DND-41 (cell line): ENCODE measurements at places on chromosomes 16 and 17.

- DNase-seq = no peak
Observed at GRCh38 chr17:57911834-57912673, 43.2 kb downstream of the CUEDC1 start.

DNA sequence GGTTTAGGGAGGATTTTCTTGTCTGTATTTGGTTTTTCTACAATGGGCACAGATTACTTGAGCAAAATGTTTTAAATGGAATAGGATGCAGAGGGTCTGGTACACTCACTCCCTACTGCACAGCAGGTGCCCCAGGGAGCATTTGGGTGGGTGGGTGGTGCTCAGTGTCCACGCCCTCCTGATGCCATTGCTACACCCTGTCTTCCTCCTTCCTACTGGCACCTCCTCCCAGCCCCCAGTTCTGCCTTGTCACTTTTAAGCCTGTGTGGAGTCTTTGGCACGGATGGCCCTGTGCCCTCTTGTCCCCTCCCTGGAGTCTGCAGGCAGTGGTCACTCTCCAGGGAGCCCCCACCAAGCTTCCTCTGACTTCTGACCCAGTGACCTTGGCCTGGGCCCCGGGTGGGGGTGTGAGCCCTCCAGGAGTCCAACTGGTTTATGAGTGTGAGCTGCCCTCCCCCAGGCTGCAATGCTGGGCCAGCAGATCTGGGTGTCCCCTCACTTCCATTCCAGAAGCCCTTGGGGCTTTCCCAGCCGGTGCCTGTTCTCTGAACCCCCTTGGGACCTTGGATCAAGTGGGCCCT is 15.5 kb downstream of the LLGL2 start:
- no peak for DNase-seq

DNA sequence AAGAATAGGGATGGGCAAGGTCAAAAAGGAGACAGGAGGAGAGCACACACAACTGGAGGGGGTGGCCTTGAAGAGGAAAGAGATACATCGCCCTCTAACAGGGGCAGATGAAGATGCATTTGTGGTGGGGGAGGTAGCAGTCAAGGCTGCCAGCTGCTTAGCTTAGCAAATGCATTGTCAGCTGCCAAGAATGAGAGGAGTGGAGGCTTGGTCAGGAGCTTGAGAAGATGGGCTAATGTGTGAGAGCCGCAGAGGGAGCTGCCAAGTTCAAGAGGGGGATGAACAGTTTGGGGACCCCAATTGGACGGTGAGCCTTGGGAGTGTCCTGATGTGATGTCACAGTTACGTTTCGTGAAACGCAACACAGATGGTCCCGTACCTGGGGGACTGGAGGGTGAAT is 28.9 kb upstream of the GNA13 start:
- DNase-seq = no peak

DNA sequence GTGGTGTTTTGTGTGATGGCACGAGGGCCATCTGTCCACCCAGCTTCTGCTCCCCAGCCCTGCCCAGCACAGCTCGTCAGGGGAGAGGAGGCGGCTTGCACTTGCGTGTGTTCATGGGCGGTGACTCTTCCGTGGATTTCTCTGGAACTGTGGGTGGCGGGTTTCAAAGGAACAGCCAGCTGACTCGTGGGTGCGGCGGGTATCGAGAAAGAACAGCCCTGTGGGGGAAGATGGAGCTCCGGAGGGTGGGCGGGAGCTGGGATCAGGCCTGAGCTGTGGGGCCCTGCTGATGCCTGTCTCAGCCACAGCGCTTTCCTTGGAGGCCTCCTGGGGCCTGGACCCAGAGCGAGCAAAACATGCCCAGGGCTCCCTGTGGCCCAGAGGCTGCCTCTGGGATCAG is 13.2 kb downstream of the NAGPA start:
- DNase-seq = no peak

DNA sequence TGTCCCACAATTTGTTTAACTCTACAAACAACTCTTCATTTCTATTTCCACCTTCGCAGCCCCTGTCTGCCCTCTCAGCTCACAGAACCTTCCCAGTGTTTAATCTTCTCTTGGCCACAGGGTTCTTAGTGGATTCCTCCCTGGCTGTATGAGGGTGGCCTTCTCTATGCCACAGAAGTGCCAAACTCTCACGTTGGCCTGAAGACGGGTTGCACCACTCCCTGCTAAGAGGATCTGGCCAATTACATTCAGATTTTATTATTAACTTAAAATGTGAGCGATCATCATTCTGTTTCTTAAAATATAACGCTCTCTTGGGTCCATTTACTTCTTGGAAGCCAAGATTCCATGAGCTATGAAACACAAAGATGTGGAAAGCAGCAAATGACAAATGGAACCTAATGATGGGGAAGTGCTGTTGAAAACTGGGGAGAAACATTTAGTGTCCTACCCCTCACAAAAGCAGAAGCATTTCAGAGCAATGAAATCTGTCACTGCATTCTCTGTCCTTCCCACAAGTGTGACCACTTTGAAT is 91.3 kb upstream of the NOG start:
- DNase-seq = no peak

GRCh38 chr16:8831450-8831849 is 33.8 kb downstream of the PMM2 start:
- DNase-seq = no peak

GRCh38 chr17:9239793-9240658 is 218.7 kb downstream of the NTN1 start:
- peak; percentile 51 for DNase-seq

DNA sequence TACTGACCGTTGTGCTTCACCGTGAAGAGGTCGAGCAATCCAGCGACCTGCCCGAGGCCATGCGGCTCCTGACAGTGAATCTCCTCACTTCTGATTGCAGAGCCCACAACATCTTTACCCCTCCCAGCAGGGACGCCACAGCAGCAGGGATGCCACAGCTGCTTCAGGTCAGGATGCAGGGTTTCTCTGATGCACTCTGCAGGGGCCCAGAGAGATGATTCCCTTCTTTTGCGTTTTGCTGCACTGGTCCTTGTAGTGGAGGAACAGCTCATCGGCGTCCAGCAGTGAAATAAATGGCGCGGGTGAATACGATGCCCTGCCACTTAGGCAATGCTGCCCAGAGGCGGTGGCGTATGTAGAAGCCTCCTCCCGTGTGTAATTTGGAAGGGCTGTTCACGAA is 5.6 kb downstream of the KIAA0513 start:
- no peak for DNase-seq

DNA sequence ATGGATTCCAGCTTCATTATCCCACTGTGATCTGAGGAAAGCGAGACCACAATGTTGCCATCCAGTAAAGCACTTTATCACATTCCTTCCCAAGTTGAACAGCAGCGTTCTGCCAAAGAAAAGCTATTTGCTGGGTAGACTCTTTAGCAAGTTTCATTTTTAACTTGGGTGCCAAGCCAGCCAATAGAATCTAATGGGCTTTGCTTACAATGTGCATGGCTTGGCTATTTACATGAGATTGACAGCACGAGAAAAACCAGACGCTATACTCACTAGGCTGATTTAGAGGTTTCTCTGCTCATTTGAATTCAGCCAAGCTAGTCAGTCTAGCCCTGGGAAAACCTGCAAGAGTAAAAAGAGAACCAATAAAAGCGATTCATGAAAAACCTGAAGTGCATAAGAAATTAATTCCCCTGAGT is 108.9 kb downstream of the CDH13 start:
- no peak for DNase-seq

- no peak for DNase-seq
Observed at GRCh38 chr16:83458612-83459011, 349.2 kb upstream of the HSBP1 start.

DNA sequence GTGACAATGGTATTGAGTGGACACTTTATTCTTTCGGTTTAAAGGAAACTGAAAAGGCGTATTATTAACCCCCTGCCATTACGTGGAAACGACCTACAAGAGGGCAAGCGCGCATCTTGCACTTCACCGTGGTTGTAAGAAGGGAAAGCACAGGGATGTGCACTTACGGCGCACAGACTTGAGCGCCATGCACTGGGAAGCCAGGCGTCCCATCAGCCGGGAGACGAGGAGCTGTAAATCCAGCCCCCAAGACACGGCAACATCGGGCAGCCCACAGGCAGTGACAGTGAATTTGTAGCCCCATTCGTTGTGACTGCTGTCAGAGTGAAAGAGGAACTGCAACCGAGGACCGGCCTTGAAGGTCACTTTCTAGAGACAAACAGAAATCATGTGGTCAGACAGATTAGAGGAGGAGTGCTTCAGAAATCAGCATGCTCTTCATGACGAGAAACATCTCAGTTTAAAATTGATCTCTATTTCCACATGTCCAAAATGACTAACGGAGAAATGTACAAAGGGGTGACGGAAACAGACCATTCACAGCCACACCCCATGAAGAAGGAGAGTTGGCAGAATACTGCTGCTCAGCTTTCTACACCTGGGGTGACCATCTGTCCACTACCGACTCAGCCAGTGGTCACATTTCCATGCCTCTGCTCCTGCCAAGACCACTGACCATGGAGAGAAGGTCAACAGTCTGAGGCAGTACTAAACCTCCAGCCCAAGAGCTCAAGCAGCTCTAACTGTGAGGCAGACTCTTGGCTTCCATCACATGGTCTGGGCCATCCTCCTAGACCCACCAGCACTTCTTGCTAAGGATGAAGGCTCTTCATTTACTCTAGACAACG is 68.6 kb downstream of the ZZEF1 start:
- no peak for DNase-seq

DNA sequence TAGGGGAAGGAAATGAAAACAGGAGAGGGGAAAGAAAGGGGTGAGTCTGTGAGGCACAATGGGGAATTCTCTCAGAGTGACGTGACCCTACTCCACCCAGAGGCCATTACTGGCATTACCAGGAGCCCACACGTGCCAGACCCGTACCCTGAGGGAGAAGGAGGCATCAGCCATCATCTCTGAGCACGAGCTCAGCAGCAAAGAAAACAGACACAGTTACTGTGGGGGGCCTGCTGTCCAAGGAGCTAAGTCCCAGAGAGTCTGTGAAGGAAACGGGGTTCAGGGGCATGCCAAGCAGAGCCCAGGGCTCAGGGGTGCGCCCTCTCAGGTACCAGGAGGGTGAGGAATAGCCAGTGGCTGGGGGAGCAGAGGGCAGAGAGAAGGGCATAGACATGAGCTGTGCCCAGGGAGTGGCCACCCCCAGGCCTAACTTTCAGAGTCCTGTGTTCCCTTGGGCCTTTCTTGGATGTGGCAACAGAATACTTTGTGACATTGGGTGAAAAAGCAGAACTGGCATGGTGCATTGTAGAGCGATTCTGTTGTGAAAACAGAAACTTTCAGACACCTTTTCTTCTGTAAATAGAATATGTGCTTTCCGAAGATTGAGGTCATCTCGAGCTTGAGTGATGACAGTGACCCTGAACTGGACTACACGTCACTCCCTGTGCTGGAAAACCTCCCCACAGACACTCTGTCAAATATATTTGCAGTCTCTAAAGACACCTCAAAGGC is 11.3 kb downstream of the TAF1C start:
- DNase-seq = peak; percentile 64

DNA sequence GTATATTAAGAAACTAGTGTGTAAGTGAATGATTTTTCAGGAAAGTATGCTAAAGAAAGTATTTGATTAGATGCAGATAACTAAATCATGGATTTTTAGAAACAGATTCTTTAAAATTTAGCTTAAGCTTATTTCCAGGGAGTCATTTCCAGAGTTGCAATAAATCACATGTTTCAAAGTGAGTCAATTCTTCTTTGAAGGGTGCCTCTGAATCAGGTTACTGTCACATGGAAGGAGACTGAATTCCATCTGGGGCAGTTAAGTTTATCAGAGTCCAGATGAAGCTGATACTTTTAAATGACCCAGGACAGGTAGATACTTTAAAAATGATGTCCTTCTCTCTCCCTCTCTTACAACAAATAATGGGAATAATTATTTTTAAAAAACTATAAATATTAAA is 5.0 kb downstream of the MFSD11 start:
- DNase-seq = no peak

- no peak for DNase-seq
Observed at GRCh38 chr17:33447090-33447489, 154.0 kb upstream of the ASIC2 start.

DNA sequence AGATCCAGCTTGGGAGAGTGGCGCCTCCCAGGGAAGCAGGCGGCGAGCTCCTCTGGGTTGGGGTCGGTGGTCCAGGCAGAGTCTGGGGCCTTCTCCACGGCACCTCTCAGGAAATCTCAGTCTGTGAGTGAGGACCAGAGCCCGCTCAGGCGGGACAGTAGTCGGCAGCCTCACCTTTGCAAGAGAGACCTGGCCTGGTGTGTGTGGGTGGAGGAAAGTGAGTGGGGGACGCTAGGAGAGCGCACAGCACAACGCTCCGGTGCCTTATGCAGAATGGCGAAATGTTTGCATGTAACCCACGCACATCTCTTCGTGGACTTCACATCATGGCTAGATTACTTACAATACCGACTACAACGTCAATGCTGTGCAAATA is 2.2 kb downstream of the AHSP start:
- DNase-seq = no peak

- DNase-seq = no peak
Observed at GRCh38 chr16:27463741-27464591, 62.0 kb downstream of the IL21R start.

GRCh38 chr17:56158915-56159825 is 5.9 kb downstream of the ANKFN1 start:
- DNase-seq = no peak

- no peak for DNase-seq
Observed at GRCh38 chr17:40341808-40342503, 22.6 kb downstream of the GJD3 start.

- peak; percentile 10 for DNase-seq
Observed at GRCh38 chr16:82660075-82660645, 33.4 kb downstream of the CDH13 start.

DNA sequence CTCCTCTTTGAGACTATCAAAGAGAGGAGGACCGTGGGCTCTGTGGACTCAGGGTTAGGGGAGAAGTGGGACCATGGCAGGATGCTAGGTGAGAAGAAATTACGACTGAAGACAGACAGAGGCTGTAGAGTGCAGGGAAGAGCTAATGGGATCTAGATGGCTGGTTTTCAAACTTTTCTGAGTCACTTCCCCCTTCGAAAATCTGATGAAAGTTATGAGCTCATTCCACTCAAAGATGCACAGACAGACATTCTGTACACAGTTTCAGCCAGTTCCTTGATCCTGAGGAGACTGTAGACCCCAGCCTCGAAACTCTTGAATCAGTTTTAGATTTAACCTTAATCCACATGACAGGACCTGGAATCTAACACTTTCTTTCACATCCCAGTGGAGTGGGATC is 40.7 kb downstream of the RGS9 start:
- no peak for DNase-seq

- DNase-seq = no peak
Observed at GRCh38 chr16:89574681-89575246, 794 bp upstream of the CPNE7 start.

- DNase-seq = peak; percentile 67
Observed at GRCh38 chr17:35801583-35802224, 6.3 kb upstream of the MMP28 start.

- DNase-seq = no peak
Observed at GRCh38 chr16:12231666-12232065, 255.1 kb downstream of the SNX29 start.

GRCh38 chr17:21292867-21293830 is 8.6 kb downstream of the MAP2K3 start:
- no peak for DNase-seq
